Osteoblast (primary cell): ENCODE measurements at places on chromosomes 4 and X.

DNA sequence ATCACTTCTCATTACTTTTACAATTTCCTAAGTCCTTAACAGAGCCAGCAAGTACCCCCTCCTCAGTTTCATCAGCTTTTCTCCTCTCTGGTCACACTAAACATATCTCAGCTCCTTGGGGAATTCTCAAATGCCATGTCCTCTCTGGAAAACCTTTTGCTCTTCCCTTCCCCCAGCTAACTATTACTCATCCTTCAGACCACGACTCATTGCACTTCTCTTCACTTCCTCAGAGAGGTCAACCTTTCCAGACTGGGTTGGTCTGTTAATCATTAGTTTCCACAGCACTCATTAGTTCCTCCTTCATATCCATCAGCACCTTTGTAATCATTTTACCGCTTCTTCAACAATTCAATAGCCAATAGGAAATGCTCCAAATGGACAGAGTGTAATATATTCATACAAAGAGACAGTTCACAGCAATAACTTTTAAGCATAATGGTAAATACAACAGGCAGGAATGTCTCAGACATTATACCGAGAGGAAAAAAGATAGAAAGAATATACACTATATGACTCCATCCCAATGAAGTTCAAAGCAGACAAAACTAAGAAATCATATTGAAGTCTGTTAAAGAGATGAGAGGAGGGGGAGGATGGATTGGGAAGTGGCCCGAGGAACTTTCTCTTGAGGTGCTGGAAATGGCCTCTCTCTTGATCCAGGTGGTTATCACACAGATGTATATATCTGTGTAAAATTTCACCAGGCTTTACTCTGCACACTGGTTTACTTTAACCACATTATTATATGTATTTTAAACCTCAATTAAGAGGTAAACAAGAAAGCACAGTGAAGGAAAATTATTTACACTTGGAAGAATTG lies 39.6 kb downstream of the DDX60L start:
- no peak overlapping the region for H3K4me3 ChIP-seq
- peaks cover 16% of the 10 kb centered on the region for H3K36me3 ChIP-seq
- peak; percentile 55 for DNase-seq
- peak overlapping the region; percentile 22 for H3K27ac ChIP-seq
- peaks cover 15% of the 10 kb centered on the region for H3K4me1 ChIP-seq

GRCh38 chr4:141640696-141641095 lies 4.3 kb downstream of the IL15 start:
- H3K4me1 ChIP-seq, result peaks cover 37% of the 10 kb centered on the region
- no peak overlapping the region for H3K4me3 ChIP-seq
- H3K27me3 ChIP-seq, result no peaks in the 10 kb centered on the region
- no peaks in the 10 kb centered on the region for H3K36me3 ChIP-seq
- H3K27ac ChIP-seq, result no peak overlapping the region

DNA sequence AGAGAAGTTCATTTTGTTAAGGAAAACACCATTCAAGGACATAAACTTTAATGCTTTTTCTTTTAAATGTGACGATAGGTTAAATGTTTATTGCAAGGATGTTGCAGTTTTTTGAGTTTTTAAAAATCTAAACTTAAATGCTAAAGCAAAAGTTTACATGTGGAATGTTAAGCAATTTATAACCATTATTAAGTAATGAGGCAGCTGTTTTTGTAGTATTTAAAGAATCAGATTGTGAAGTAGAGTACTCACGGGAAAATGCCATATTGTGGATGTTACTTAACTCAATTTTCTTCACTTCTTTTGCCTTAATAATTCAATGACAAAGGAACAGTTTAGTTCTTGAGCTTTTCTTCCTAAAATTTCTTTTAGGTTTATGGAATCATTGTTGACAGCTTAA lies 43.5 kb downstream of the UBE2K start:
- no peak overlapping the region for H3K4me3 ChIP-seq

GRCh38 chr4:144948009-144948408 lies 150.0 kb downstream of the ANAPC10 start:
- no peaks in the 10 kb centered on the region for H3K4me1 ChIP-seq
- no peaks in the 10 kb centered on the region for H3K36me3 ChIP-seq
- no peak overlapping the region for H3K27ac ChIP-seq
- peak; percentile 13 for DNase-seq
- H3K4me3 ChIP-seq, result no peak overlapping the region
- no peaks in the 10 kb centered on the region for H3K27me3 ChIP-seq

- no peaks in the 10 kb centered on the region for H3K36me3 ChIP-seq
- H3K4me1 ChIP-seq, result peaks cover 36% of the 10 kb centered on the region
- no peak for DNase-seq
Measured at GRCh38 chr4:1874201-1874600, 3.0 kb downstream of the NSD2 start.

DNA sequence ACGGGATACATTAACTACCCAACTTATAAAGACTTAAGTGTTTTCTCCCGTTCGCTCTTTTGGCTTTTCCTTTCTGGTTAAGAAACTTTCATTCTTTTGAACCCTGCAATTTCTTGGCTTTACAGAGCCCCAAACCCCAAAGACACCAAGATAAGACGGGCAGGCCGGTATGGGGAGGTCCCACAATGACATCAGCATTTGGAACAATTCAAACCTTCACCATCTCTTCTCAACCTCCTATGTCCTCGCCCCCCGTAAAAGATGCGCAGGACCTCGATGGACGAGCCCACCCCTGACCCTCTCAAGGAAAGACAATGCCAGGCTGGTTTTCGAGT lies 999 bp downstream of the ZNF518B start:
- no peak for DNase-seq
- H3K27ac ChIP-seq, result peak overlapping the region; percentile 43
- H3K27me3 ChIP-seq, result no peaks in the 10 kb centered on the region

- DNase-seq, result peak; percentile 23
- H3K27me3 ChIP-seq, result no peaks in the 10 kb centered on the region
- H3K27ac ChIP-seq, result no peak overlapping the region
- no peak overlapping the region for H3K4me3 ChIP-seq
- no peaks in the 10 kb centered on the region for H3K36me3 ChIP-seq
Measured at GRCh38 chr4:141686879-141687278, 50.5 kb downstream of the IL15 start.

- DNase-seq, result peak; percentile 55
- peaks cover 9% of the 10 kb centered on the region for H3K4me1 ChIP-seq
- no peak overlapping the region for H3K27ac ChIP-seq
- no peak overlapping the region for H3K4me3 ChIP-seq
- no peaks in the 10 kb centered on the region for H3K27me3 ChIP-seq
Measured at GRCh38 chr4:1206299-1207156, 34.1 kb upstream of the SPON2 start.

DNA sequence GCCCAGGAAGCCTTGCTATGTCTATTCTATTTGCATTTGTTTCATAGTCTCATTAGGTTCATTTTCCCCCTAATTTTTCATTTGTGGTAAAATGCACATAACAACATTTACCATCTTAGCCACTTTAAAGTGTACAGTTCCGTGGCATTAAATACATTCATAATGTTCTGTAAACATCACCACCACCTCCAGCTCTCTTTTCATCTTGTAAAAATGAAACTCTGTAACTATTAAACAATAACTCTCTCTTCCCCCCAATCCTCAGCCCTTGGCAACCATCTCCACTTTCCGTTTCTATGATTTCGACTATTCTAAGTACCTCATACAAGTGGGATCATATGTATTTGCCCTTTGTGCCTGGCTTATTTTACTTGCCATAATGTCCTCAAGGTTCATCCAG lies 19.9 kb downstream of the ARHGEF38 start:
- H3K27me3 ChIP-seq, result no peaks in the 10 kb centered on the region
- DNase-seq, result no peak
- H3K36me3 ChIP-seq, result no peaks in the 10 kb centered on the region
- no peak overlapping the region for H3K27ac ChIP-seq
- H3K4me3 ChIP-seq, result no peak overlapping the region

- no peak for DNase-seq
- no peaks in the 10 kb centered on the region for H3K4me1 ChIP-seq
- H3K4me3 ChIP-seq, result no peak overlapping the region
- no peak overlapping the region for H3K27ac ChIP-seq
Measured at GRCh38 chrX:108299704-108300103, 138.5 kb downstream of the COL4A6 start.

GRCh38 chr4:16750882-16751642 lies 147.4 kb downstream of the LDB2 start:
- no peaks in the 10 kb centered on the region for H3K27me3 ChIP-seq
- H3K4me3 ChIP-seq, result no peak overlapping the region
- DNase-seq, result no peak
- H3K36me3 ChIP-seq, result peaks cover 10% of the 10 kb centered on the region

DNA sequence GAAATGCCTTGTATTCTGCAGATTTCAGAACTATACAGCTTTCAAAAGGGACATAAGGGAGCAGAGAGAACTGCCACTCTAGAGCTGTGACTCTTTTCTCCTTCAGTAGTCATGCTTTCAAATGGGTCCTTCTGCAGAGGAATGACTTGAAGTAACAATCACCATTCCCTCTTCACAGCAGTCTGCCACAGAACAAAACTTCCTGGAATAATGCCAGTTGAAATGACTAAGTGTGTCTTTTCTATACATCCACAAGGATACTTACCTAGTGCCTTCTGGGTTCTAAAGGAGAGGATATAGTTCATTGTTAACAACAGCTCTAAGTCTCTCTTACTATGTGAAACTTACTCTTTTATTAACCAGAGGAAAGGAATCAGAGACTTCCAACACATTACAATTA lies 515.4 kb upstream of the ATOH1 start:
- H3K4me1 ChIP-seq, result no peaks in the 10 kb centered on the region
- H3K4me3 ChIP-seq, result no peak overlapping the region
- no peak overlapping the region for H3K27ac ChIP-seq
- H3K27me3 ChIP-seq, result no peaks in the 10 kb centered on the region

- H3K4me1 ChIP-seq, result no peaks in the 10 kb centered on the region
- H3K36me3 ChIP-seq, result no peaks in the 10 kb centered on the region
- H3K4me3 ChIP-seq, result no peak overlapping the region
- DNase-seq, result peak; percentile 79
- no peaks in the 10 kb centered on the region for H3K27me3 ChIP-seq
- H3K27ac ChIP-seq, result no peak overlapping the region
Measured at GRCh38 chr4:66275411-66276038, 605.2 kb upstream of the EPHA5 start.

DNA sequence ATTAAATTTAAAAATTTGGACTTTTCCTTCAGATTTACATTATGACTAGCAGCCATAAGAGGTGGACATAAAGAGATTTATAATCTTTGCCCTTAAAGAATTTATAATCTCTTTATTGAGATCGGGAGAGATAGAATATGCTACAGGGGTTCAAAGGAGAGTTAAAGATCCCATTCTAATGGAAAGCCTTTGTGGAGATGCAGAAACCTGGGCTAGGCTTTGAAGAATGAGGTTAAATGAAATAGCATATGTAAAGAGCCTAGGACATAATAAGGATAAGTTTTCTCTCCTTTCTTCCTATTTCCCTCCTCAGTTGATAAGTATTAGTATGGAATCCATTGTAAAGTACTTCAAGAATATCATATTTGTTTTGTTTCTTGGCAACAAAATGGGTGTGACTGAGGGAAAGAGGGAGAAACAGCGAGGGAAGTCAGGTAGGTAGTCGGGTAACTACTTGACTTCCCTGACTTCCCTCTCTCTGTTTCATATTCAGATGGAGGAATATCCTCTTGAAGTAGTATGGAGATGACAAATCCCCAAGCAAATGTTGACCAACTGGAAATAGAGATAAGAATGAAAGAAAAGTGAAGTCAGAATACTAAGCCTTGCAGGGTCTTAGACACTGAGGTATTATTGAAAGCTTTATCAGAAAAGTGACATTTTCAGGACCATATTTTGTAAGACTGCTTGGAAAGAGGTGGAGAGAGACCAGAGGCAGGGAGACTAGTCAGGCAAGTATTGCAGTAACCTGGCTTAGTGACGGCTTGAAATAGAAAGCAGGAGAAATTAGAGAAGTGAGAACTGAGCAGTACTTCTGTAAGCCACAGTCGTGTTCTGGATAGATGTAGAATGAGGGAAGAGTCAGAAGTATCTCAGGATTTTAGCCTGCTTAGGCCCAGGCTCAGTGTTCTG lies 82.9 kb downstream of the PDLIM5 start:
- DNase-seq, result no peak
- peak overlapping the region; percentile 20 for H3K27ac ChIP-seq
- H3K4me1 ChIP-seq, result peaks cover 75% of the 10 kb centered on the region

DNA sequence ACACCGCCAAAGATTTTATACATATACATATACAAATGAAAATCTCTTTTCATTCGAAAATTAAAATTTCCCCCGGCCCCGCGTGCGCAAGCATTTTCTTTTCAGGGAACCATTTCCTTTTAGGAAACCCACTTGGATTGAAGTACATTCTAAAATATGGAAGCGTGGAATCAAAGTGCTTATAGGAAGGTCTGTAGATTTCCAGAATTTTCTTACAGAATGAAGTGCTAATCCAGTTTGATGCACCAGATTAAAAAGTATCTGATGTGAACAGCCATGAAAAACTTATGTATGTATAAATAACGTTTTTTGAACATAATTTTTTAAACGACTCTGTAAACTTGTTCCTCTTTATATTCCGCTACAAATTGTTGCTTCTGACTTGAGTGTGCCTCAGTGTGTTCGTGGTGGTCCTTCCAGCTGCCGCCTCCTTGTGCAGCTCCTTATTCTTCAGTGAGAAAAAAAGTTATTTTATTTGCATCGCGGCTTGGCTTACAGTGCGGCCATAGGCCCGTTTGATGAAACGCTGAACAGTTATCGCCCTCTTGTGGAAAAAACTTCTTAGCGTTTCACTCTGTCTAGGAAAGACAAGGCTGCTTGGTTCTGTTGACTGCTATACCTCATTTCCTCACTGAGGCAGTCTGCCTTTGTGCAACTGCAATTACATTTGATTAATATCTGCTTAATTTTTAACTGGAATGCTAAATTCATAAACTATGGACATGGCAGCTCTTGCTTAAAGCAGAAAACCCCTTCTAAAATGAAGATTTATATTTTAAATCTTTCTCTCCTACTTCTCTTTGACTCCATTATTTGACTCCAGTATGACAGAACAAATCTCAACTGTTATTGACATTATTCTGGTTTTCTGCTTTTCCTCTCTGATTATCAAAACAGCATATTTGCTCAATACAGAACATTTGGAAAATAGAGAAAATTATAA lies 4.7 kb upstream of the NKX6-1 start:
- H3K27me3 ChIP-seq, result peaks cover 73% of the 10 kb centered on the region
- H3K36me3 ChIP-seq, result no peaks in the 10 kb centered on the region
- no peak overlapping the region for H3K4me3 ChIP-seq
- DNase-seq, result peak; percentile 95
- peaks cover 1% of the 10 kb centered on the region for H3K4me1 ChIP-seq
